ENCODE measurements at places on chromosomes 5 and 9. TPM values are rescaled to one million over a fixed set of nuclear protein-coding genes. Genes with fewer than 3 reads are reported as not detected.
A peak's percentile ranks its signal among the peaks of the same experiment; 100 is the strongest.

- no peak for DNase-seq
Observed at GRCh38 chr5:108101130-108101529, 280.8 kb downstream of the FBXL17 start.

GRCh38 chr5:54639621-54640020 is 122.1 kb downstream of the SNX18 start:
- no peak for DNase-seq

Gene GFI1B
- total RNA-seq: 0.26 TPM

GRCh38 chr5:167226386-167226785 is 1065.1 kb upstream of the WWC1 start:
- no peak for DNase-seq

DNA sequence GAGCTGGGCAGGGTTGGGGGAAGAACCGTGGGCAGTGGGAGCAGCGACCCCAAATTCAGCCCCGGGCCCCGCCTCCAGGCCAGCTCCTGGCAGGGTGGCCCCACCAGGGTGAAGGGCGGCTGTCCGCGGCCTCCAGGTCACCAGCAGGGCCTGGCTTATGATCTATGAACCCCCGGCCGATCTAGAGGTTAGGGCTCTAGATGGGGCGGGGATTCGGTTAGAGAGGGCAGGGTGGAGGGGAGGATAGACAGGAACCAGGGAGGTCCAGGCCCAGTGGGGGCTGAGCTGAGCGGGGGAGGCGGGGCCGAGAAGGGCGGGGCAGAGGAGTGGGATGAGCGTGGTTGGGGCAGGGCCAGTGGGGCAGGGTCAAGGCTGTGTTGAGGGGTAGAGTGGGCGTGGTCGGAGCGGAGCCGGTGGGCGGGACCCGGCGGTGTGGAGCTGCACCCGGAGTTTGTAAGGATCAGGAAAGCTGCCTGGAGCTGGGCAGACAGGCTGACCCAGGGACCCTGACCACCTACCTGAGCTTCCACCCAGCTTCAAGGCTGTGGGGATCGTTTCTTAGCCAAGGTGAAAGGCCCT is 29.3 kb upstream of the OBP2B start:
- peak; percentile 29 for DNase-seq

DNA sequence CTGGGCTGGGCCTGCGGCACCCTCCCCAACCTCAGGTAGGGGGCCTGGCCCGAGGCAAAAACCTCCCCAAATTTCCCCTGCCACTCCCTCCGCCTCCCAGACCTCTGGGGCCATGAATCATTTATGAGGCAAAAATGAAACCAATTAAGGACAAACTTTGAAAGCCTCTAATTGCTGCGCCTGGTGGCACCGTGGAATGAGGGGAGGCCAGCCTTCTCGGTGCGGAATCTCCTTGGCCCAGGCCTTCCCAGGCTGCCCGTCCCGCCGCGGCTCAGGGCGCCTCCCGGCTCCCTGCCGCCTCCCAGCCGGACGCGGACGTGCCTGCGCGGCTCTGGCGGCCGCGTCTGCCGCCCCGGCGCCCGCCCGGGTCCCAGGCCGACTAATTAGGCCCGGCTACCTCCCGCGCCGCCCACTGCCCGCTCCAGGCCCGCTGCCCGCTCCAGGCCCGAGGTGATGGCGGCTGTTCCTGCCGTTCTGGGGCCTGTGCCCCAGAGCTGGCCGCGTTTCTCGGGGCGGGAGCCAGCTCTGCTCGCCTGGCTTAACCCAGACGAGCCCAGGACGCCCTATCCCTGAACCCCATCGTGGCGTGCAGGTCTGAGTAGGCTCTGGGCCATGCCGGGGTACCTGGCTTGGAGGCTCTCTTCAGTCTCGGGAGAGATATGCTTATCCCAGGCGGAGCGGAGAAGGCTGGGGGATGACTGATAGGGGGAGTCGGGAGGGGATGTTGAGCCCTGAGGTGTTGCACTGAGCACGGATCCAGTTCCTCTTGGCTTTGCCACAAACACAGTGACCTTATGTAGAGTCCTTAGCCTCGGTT is 20.1 kb downstream of the CXXC5 start:
- no peak for DNase-seq

GRCh38 chr5:78776637-78777036 is 128.1 kb upstream of the LHFPL2 start:
- no peak for DNase-seq

- DNase-seq: peak; percentile 29
Observed at GRCh38 chr9:83327750-83328622, 210.2 kb downstream of the FRMD3 start.

GRCh38 chr5:5436203-5436760 is 13.8 kb downstream of the ICE1 start:
- no peak for DNase-seq

DNA sequence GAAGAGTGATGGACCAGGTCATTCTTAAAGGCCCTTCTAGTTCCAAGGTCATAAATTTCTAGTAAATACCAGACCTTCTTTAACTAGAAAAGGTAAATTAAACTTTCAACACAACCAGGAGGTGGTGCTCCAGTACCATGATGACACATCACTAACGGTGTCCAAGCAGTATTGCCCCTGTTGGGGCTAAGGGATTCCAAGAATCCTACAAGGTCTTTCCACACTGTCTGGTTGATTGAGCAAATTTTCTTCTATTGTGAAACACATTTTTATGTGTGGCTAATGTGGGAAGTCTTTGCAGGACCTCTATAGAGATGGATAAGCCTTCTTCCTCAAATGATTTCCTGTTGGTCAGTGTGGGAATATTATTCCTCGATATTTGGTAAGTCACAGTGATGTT is 459.6 kb upstream of the PAPPA start:
- DNase-seq: no peak

DNA sequence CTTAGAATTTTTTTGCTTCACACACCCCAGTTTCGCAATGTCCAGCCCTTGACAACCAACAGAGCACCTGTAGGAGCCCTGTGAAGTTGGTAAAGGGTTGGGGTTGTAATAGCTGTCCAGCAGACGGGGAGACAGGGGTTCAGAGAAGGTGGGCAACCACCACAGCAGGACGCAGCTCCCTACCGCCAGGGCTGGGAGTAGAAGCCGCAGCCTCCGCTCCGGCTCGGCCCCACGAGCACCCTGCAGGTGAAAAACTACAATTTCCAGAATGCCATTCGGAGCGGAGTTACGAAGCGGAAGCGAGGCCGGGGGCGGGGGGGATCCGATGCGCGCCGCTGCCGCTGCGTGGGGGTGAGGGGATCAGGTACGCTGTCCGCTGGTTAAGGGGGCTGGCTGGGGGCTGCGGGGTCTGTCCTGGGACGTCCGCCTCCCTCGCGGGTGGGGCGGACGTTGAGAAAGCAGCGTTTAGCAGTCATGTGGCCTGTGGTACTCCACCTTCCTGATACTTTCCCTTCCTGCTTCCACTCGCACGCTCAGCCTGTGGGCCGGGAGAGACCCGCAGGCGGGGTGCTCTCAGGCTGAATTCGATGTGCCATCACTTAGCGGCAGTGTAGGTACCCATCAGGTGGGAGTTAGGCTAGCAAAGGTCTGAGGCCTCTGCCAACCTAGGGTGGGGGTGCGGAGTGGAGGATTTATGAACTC is at the start of gene TRMT10B:
Gene TRMT10B, plus strand, starts transcription at position 317 of the 702 bp plus-strand sequence. CDS start 8,127 bp downstream, outside the sequence.
- DNase-seq: peak; percentile 57

GRCh38 chr9:117414906-117415331 is at the start of gene ASTN2:
TSS of gene ASTN2 (minus strand) at chr9:117415057. CDS start at chr9:117414938, 119 bp downstream.
- no peak for DNase-seq

Gene SKIC3
- total RNA-seq: 253 TPM

- no peak for DNase-seq
Observed at GRCh38 chr5:74296685-74297408, 343.7 kb downstream of the ENC1 start.

DNA sequence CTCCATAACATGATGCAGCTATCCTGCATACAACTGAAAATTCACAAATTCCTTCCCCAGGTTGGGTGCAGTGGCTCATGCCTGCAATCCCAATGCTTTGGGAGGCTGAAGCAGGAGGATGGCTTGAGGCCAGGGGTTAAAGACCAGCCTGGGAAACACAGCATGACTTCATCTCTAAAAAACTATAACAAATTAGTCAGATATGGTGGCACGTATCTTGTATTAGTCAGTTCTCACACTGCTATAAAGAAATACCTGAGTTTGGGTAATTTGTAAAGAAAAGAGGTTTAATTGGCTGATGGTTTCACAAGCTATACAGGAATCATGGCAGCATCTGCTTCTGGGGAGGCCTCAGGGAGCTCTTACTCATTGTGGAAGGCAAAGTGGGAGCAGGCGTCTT is 56.4 kb upstream of the DAPK1 start:
- DNase-seq: no peak

- no peak for DNase-seq
Observed at GRCh38 chr9:110101531-110102161, 106.3 kb downstream of the C9orf152 start.

- DNase-seq: no peak
Observed at GRCh38 chr9:28051559-28052503, 478.6 kb upstream of the C9orf72 start.

Gene GARIN3
- total RNA-seq: not detected

Gene WNT8A
- total RNA-seq: not detected

GRCh38 chr5:139925650-139926640 is 117.2 kb downstream of the NRG2 start:
- no peak for DNase-seq

Gene TMEM215
- total RNA-seq: 0.21 TPM

Gene FUT7
- not detected for total RNA-seq

Gene MAP3K1
- 62.2 TPM for total RNA-seq

DNA sequence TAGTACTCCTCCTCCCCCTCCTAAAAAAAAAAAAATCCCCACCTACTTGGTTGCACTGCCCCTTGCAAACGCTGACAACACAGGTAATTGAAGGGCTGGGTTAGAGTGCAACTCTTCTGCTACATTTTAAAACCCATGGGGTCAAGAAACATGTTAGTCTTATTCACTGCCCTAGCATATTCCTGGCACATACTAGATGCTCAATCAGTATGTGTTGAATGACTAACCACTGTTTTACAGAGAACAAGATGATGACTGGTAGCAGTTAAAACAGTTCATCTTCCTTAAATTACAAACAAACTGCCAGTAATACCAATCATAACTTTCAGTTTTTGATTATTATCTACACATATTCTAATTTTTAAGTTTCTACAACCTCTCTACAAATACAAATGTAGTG is 124.4 kb downstream of the NFIB start:
- no peak for DNase-seq

DNA sequence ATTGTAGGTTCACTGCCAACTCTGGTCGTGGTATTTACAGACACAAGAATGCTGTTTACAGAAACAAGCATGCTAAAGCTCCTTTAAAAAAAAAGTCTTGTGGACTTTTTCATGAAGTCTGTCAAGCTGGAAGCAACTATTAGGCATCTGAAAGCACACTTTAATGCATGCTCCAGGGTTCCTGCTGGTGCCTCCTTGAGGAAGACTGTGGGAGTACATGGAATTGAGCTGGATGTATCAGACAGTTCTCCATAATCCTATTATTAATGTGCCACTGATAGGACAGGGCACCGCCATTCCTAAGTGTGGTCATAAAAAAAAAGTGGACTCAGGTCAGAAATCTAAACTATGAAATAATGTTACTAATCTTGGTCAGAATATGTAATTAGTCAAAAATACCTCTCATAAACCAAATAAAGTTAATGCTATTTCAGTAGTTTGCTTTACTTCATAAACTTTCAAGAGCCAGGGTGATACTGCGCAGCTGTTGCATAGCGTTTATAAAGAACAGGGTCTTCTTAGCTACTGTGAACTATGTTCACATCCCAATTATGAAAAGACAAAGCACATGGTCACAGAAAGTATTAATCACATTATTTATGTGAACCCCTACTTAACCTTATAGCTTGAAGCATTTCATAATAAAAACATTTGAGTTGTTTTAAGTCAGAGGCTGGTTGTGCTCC is 390.8 kb upstream of the PTGER4 start:
- DNase-seq: no peak

DNA sequence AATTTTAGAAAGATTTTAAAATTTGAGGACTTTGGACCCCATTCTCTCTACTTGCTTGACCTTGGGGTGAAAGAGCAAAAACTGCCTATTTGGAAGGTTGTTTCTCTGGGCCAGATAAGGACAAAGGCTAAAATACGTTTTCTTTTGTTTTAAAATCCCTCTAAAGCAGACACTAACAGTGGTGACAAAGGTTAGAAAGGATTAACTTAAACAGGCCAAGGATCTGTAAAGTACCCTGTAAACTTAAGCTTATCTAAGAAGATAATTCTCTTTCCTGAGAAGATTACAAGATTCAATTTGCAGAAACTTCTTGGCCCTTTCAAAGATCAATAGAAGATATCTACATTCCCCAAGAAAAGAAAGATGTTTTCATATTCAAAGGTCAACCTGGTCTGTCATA is 12.1 kb downstream of the TRPM6 start:
- DNase-seq: no peak

DNA sequence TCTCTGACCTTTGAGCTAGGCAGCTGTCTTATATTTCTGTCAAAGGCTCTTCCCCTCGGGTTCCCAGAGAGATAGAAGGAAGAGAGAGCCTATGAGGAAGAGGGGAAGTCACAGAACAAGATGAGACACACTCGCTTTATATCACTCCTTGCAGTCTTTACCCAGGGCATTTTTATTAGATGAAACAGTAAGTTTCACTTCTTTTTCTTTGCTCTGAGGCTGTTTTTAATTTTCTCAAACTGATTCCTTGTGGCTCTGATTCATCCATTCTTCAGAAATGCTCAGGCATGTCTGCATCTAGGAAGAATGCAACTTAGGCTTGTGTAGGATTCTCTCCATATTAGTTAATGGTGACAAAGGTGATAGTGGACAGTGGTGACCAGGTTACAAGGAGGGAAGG is 132.9 kb upstream of the CHD1 start:
- no peak for DNase-seq

DNA sequence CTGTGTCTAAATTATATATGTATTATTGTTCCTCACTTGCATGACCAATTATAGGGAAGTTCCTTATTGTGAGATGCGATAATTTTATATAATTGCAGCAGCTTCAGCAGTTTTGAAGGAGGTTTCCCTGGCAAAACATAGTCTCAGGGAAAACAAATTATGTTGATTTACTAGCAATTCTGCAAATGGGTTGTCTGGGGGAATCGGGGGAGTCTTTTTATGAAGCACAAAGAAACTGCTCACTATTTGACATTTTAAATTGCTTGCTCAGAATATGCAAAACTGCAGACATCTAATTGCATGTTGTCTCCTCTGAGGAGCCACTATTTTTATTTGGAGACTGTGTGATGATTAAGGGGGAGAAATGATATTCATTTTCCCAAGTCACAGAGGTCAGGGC is 361.6 kb downstream of the YTHDC2 start:
- DNase-seq: no peak

GRCh38 chr9:93126825-93127368 is 7.2 kb downstream of the NINJ1 start:
- DNase-seq: peak; percentile 56

DNA sequence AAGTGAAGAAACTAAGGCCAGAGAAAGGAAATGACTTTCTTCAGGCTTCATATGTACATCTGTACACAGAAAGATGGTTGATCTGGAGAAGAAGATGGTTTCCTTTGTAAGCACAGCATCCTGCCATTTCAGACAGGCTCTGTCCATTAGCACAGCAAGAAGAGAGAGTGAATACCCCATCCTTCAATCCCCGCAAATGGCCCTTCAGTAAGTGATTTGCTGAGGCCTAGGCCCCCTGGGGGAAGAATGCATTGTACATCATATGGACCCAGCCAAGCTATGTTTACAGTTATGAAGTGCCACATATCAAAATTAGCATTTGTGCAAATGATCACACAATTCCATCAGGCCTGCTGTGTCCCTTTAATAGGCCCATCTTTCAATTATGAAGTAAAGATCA is 657.4 kb downstream of the BRINP1 start:
- no peak for DNase-seq

Gene CNTFR
- 5.6 TPM for total RNA-seq

GRCh38 chr5:40507095-40507494 is 172.6 kb upstream of the PTGER4 start:
- DNase-seq: no peak

GRCh38 chr9:6827439-6828145 is 69.8 kb downstream of the KDM4C start:
- peak; percentile 52 for DNase-seq
